ENCODE measurements at places on chromosomes 11 and 22.

DNA sequence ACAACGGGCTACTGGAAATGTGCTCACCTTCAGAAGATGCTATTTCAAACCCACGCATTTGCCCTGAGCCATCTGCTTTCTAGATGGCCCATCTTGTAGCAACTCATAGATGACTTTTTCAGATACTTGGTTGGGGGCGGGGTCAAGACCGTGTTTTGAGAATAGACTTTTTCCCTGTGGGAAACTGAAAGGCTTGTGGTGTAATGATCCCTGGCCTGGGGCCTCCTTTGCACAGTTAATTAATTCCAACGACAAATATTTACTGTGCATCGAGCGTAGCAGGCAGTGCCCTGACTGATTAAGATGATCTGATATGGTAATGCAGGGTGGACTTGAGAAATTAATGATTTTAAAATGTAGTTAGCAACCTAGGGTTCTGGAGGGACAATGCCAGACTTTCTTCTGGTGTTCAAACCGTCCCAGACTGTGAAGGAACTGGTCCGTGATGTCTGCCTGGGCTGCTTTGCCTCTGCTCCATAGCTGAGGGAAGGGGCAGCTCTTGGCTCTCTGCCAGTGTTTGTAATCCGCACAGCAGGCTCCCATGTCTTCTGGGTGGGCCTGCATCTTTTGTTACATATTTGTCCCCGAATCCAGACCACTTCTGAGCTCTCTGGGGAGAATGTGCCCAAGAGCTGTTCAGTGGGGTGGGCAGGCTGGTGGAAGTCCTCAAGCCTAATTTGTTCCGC, 84.8 kb downstream of the ADAMTS15 start:
- no peak for DNase-seq

- no peak for DNase-seq
These were observed 8.2 kb downstream of the ARHGEF12 start for GRCh38 chr11:120344302-120345004.

- peak; percentile 71 for DNase-seq
These were observed 31.6 kb downstream of the EIF3F start for GRCh38 chr11:8018484-8019313.

- DNase-seq, result no peak
These were observed 24.5 kb downstream of the LRRC10B start for GRCh38 chr11:61533039-61533375.

- no peak for DNase-seq
These were observed 35.0 kb downstream of the RASSF10 start for GRCh38 chr11:13043912-13044628.

DNA sequence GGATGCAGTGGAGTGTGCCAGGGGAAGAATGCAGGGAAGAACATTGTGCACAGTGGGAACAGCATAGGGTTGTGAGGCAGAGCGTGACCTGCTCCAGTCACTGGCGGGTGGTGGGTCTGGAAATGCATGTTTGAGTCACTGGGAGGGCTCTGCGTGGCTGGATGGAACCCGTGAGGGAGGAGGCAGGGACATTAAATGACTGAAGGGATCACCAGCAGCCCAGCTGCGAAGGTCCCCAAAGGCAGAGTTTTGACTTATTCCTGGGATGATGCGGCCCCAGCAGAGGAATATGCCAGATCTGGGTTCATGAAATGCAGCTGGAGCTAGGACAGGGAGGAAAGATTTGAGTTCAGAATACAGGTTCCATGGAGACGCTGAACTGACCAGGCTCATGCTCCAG, 104.0 kb upstream of the FGF3 start:
- no peak for DNase-seq

DNA sequence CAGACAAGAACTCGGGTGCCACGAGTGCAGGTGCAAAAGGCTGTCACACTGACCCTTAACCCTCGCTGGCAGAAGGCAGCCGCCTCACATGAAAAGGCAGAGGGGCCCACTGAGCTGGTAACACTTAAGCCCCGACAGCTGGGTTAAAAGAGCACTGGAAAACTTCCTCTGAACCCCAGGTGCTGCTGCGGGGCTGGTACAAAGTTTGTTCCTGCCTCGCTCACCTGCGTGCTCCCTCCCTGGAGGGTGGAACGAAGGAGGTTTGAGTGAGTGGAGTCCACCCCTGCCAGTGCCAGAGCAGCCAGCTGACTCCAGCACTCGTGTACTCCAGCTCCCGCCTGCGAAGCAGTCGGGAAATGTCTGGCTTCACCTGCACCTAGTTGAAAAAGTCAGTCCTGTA, 12.6 kb downstream of the SULT4A1 start:
- no peak for DNase-seq

DNA sequence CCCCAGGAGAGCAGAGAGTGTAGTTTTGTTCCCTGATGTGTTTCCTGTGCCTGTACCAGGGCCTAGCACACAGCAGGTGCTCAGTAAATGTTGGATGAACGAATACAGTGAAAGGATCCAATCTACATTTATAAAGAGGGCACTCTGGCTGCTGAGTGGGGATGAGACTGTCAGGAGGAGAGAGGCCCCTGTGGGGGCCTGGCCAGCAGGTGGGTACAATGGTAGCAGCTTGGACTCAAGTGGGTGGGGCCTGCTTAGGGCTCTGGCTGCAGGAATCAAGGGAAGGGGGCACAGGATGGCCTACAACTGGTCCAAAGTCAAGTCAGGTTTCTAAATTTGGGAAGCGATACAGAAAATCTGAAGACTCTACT, 156.6 kb upstream of the GRK3 start:
- DNase-seq, result no peak

- DNase-seq, result no peak
These were observed 38.7 kb downstream of the RTN3 start for GRCh38 chr11:63719987-63720386.

GRCh38 chr11:126479178-126479930, 123.9 kb downstream of the ST3GAL4 start:
- DNase-seq, result no peak

DNA sequence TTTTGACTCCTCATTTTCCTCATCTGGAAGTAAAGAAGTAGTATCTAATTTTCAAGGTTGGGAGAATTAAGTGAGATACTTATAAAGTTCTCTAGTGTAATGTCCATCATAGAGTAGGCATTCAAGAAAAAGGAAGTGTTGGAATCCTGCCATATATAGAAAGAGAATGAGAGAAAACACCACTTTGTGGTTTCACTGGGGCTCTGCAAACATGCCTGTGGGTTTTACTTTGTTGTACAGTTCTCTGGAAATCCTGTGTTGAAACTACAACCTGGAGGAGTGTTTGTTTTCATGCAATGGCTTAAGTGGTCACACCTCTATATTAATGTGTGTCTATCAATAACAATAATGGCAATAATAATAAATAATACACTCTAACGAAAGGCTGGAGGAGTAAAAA, 741.7 kb downstream of the NELL1 start:
- DNase-seq, result no peak

GRCh38 chr11:75677909-75678308, 9.1 kb upstream of the MAP6 start:
- DNase-seq, result no peak

DNA sequence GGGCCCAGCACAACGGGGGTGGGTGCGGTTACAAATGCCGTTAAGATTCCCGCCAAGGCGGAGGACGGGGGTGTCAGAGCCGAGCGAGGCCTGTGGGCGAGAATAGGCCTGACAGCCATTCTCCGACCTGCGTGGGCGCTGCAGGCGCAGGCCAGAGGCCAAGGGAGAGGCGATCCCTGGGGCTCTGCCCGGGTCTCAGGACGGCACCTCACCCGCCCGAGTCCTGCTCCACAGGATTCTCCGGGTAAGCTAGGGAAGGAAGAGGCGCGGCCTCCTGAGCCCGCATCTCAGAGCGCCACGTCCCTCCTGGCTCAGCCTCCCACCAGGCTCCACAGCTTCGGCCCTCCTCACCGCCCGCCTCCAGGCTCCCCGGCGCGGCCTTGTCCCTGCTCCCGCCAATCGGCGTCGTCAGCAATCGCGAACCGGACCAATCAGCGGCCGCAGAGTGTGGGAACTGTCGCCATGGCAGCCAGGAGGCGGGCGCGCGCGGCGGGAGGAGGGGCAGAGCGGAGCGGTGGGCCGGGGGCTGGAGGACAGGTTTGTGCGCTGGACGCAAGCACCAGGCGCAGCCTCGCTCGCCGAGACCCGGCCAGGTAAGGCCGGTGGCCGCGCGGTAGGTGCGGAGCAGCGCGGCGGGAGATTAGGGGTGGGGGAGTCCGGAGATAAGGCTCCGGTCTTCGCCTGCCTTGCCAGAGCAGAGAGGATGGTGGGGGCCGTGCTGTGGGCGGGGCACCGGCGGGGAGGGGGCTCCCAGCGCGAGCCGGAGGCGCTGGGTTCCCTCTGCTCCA, at the start of gene NUCB2:
Gene NUCB2, plus strand, starts transcription at position 504 of the 788 bp plus-strand sequence. CDS start 18,585 bp downstream, outside the sequence.
- DNase-seq, result peak; percentile 96

DNA sequence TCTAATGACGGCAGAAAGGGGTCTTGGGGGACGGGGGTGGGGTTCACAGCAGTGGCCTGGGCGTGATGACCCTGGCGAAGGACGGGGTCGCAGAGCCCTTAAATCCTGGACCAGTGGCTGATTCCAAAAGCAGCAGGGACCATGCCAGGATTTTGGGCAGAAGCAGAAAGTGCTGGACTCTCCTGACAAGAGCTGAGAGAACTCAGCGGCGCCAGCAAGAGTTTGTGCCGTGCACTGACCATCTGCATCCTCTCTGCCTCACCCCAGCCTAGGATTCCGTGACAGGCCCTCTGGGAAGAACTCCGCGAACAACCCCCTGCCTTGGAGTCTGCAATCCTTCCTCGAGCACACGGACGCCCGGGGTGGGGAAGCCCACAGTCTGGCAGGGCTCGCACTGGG, 644 bp upstream of the NDUFV1 start:
- DNase-seq, result no peak

GRCh38 chr22:46641811-46642266, 21.7 kb downstream of the GRAMD4 start:
- no peak for DNase-seq

- no peak for DNase-seq
These were observed 272.0 kb downstream of the BLID start for GRCh38 chr11:121844016-121844415.

DNA sequence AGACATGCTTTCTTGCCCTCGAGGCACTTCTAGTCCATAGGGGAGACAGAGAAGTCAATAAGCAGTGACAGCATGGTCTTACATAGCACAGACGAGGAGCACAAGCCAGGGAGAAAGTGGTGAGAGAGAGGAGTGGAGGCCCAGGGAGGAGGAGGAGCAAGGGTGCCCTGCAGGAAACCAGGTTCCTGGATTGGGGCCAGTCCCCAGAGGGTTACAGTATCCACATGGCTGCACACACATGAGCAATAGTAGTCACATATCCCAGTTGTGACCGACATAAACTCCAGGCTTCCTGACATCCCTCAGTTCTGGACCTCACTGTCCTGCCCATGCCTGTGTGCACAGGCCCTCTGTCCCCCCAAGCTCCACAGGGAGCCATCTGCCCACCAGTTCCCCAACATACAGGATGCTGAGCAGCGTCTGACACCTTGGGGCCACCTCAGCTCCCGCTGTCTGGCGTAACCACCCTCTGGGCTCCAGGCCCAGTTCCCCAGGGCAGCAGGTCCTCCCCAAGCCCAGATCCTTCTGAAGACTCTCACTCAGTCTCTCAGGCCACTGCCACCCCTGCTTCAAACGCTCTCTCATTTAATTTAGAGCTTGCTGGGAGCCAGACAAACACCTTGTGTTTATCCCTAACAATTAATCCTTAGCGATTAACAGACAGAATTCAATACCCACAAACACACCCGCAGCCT, 53.7 kb downstream of the DSCAML1 start:
- DNase-seq, result no peak

All from putamen (tissue), 1 donor.